H1 (cell line): ENCODE measurements at places on chromosomes 5 and 9. TPM values are rescaled to one million over a fixed set of nuclear protein-coding genes. Genes with fewer than 3 reads are reported as not detected.

GRCh38 chr5:156134216-156134615 is 192.7 kb upstream of the SGCD start:
- H3K36me3 ChIP-seq = no peaks in the 10 kb centered on the region
- no peak overlapping the region for H3K4me3 ChIP-seq
- no peak overlapping the region for H3K27ac ChIP-seq
- no peak for DNase-seq
- no peaks in the 10 kb centered on the region for H3K27me3 ChIP-seq
- H3K4me1 ChIP-seq = no peaks in the 10 kb centered on the region

DNA sequence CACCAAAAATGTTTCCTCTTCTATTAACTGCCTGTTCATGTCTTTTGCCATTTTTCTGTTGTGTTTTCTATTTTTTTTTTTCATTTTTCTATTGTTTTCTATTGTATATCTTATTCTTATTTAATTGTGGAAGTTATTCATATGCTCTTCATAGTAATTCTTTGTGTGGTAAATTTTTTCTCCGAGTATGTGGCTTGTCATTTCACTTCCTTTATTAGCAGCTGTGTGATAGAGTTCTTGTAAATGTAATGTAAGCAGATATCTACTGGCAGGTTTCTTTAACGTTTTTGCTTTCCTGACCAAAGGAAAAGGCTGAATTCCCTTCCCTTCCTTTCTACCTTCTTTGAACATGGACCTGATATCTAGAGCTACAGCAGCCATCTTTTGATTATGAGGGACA is 5.8 kb upstream of the PLPP1 start:
- H3K36me3 ChIP-seq = no peaks in the 10 kb centered on the region
- no peak overlapping the region for H3K4me3 ChIP-seq
- no peak for DNase-seq

GRCh38 chr5:121432-121831 is 29.5 kb downstream of the PLEKHG4B start:
- H3K27me3 ChIP-seq = no peaks in the 10 kb centered on the region
- H3K36me3 ChIP-seq = peaks cover 51% of the 10 kb centered on the region
- DNase-seq = no peak
- no peak overlapping the region for H3K27ac ChIP-seq
- H3K4me1 ChIP-seq = no peaks in the 10 kb centered on the region

DNA sequence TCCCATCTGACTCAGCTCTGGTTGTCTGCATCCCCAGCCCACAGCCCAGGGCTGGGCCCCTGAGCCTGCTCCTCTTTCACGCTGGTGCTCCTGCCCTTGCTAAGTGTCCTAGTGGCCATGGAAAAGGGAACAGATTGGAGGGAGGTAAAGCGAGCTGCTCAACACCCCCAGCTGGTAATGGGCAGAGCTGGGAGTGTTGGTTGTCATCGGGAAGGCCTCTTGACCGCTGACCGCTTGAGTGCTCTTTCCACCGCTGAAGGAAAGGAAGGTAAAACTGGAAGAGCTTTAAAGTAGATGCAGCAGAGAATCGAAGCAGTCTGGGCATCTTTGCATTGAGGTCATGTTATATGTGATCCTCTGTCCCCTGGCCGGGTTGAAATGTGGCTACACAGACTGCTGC is 60.2 kb downstream of the CRB2 start:
- no peak overlapping the region for H3K4me3 ChIP-seq
- H3K36me3 ChIP-seq = no peaks in the 10 kb centered on the region
- H3K27me3 ChIP-seq = no peaks in the 10 kb centered on the region
- H3K4me1 ChIP-seq = 0 out of 2 replicates have a peak, but pooled peaks cover 7% of the 10 kb centered on the region

DNA sequence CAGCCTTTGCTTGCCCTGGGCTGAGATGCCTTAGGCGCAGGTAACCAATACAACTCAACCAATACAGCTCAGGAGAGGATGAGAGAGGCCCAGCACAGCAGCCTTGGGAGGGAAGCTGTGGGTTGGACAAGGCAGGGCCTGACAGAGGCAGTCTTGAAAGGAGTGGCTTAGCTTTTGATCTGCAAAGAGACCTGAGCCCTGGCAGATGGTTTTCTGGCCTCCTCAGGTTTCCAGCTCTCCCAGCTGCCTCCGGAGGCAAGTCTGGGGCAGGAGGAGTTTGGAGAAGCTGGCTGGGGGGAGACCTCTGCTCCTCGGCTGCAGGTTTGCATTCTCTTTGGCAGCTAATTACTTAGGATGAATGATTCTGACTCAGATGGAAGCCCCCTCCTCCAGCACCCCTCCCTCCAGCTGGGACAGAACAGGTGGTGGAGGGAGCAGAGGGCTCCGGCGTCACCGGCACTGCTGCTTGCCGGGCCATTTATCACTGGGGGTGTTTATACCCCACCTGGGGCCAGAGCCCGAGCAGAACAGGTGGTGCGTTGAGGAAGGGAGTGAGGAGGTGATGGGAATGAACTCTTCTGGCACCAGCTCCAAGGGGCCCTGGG is 50.8 kb downstream of the TSPAN17 start:
- no peaks in the 10 kb centered on the region for H3K36me3 ChIP-seq
- H3K27me3 ChIP-seq = peaks cover 3% of the 10 kb centered on the region; the same call in 1 of the 2 replicates
- H3K27ac ChIP-seq = no peak overlapping the region
- peak overlapping the region; percentile 21 for H3K4me3 ChIP-seq
- DNase-seq = no peak
- peaks cover 40% of the 10 kb centered on the region for H3K4me1 ChIP-seq

- DNase-seq = no peak
- no peaks in the 10 kb centered on the region for H3K27me3 ChIP-seq
- H3K27ac ChIP-seq = no peak overlapping the region
Observed at GRCh38 chr5:38996123-38996522, 78.1 kb downstream of the RICTOR start.

DNA sequence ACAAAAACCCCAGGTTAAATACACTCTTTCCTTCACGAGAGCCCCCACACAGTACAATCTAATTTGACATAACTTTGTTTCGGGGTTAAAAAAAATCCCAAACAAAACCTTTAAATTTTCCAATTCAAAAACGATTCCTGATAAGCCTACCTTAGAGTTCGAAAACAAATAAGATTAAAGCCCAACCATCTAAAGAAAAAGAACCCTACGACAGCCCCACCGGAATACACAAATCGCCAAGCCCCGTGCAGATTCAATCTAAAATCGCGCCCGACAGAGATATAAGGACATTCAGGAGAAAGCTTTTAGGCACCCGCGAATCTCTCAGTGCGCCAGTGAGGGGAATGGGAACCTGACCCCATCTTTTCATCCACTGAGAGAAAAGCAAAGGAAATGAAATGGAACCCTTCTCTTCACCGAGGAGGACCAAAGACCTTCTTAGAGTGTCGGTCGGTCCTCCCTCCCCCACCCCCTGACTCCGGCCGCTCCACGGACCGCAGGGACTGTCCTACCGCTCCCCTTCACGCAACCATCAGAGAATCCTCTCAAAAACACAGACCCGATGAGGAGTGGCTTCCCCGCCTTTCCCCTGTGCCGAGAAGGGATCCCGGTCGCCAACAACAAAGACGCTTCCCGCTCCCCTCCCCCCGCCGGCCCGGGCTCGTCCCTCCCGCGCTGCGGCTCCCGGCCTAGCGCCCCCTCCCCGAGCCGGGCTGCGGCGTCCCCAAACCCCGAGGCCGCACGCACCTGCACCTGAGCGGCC is 925 bp downstream of the ABHD17B start:
- no peaks in the 10 kb centered on the region for H3K27me3 ChIP-seq
- peak overlapping the region; percentile 89 for H3K27ac ChIP-seq
- no peak for DNase-seq
- H3K4me1 ChIP-seq = peaks cover 14% of the 10 kb centered on the region
- peak overlapping the region; percentile 96 for H3K4me3 ChIP-seq
- H3K36me3 ChIP-seq = peaks cover 4% of the 10 kb centered on the region; the same call in 1 of the 2 replicates

DNA sequence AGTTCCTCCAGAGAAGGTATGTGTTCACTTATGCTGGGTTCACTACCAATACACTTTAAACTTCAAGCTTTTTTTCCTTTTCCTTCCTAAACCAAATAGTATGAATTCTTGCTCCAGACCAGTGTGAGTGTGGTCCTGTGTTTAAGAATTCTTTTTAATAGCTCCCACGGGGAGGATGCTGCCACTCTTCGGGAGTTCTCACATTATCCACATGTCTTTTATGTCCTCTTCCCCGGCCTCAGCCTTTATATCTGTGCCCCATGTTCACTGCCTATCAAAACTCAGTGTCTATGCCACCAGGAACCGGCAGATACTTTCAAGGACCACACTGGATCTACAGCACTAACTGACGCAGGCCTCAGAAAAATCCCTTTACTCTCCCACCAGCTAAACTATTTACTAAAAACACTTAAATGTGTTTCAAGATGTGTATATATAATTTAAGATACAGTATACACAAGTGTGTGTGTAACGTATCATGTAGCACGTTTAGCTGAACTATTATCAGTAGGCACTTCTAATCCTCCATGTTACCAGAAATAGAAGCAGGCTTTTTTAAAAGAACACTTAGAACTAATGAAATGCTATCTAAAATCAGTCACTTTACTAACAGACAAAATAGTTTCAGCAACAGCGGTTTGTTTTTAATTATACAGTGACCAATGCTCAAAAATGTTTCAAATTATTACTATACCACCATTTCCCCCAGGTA is 88.0 kb downstream of the PLPP1 start:
- DNase-seq = no peak
- no peaks in the 10 kb centered on the region for H3K36me3 ChIP-seq
- no peak overlapping the region for H3K27ac ChIP-seq
- H3K4me1 ChIP-seq = peaks cover 2% of the 10 kb centered on the region
- H3K27me3 ChIP-seq = no peaks in the 10 kb centered on the region

DNA sequence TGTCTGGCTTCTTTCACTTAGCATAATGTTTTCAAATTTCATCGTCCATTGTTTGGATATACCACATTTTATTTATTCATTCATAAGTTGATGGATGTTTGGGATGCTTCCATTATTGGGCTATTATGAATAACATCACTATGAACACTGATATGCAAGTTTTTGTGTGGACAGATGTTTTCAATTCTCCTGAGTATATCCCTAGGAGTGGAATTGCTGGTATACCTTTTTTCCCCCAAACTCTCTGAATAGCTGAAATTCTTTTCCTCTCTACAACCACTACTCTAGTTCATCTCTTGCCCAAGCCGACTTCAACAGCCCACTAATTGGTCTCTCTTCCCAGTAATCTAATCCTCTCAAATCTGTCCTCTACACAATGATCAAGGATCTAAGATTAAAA is 4.7 kb upstream of the ZFR start:
- peaks cover 7% of the 10 kb centered on the region; the same call in 1 of the 2 replicates for H3K27me3 ChIP-seq
- H3K36me3 ChIP-seq = no peaks in the 10 kb centered on the region
- DNase-seq = no peak
- H3K4me3 ChIP-seq = no peak overlapping the region
- H3K4me1 ChIP-seq = no peaks in the 10 kb centered on the region
- H3K27ac ChIP-seq = no peak overlapping the region

The MVB12B gene
- total RNA-seq = 5.0 and 5.9 TPM in 2 replicates
